ENCODE measurements at places on chromosomes 7 and 10. TPM values are rescaled to one million over a fixed set of nuclear protein-coding genes. Genes with fewer than 3 reads are reported as not detected.

DNA sequence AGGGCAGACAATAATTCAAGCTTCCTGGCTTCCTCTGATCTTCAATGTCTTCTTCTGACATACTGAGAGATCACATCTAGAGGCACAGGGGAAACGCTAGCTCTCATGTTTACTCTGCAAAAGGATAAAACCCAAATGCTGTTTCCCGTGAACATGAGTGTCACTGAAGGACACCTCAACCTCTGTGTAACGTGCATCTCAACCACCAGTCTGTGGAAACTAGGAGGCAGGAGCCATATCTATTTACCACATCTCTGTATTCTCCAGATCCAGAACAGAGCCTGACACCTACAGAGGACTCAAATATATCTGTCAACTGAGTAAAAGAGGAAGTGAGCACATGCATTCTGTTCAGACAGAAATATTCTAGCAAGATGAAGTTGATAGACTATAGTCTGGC, 140.3 kb upstream of the TARP start:
- DNase-seq, result no peak

GRCh38 chr10:26412932-26413331, 25.2 kb upstream of the APBB1IP start:
- DNase-seq, result no peak

GRCh38 chr7:3493499-3493898, 192.4 kb downstream of the SDK1 start:
- peak; percentile 61 for DNase-seq

DNA sequence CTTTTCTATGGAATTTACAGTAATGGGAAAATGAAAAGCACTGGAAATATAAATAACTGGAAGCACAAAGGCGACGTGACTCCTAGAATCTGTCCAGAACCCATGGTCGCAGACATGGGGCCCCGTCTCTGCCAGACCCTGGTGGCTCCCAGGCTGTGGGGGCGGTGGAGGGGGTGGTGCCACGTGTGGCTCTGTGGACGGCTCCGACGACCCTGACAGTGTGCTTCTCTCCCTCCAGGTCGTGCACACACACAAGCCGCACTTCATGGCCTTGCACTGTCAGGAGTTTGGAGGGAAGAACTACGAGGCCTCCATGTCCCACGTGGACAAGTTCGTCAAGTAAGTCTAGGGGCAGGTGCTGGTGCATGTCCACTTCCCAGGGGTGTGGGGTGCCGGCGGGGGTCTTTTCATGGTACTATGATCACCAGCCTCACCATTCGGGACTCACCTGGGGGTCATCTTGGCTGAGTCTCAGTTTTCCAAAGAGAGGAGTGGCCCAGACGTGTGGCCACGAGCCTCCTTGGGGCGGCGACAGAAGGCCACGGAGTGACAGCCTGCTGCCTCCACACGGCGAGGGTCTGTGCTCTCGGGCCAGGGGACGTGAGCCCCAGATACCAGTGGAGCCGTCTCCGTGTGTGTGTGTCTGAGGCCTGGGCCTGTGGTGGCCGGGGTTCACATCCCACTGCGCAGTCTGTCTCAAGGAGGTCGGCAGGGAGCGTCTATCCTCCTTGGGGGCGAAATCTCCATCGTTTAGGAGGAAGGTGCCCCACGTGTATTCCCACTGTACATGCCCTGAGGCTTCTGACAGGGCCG, 108.2 kb downstream of the INPP5A start:
- DNase-seq, result no peak

DNA sequence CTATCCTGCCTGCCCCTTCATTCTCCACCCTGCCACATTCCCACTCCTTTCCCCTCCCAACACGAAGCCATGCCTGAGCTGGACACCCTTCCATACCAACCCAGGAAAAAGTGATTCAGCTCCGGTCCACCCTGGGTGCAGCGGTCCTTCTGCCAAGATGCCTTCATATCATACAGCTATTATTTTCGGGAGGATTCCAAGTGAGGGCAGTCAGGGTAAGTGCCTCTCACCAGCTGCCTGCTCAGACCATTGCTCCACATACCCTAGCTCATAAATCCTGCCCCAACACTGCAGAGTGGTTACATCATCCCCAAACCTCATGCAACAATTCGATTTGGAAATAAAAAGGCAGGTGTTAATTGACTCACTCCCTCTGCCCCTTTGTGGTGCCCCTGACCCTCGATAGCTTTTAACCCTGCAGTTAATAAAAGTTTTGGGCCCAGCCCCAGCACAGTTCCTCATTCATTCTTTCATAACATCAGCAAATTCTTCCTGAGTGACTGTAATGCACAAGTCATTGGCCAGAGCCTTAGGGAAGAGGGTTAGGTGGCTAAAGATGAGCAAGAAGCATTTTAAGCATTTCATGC, 42.6 kb downstream of the ZNF503 start:
- peak; percentile 82 for DNase-seq

DNA sequence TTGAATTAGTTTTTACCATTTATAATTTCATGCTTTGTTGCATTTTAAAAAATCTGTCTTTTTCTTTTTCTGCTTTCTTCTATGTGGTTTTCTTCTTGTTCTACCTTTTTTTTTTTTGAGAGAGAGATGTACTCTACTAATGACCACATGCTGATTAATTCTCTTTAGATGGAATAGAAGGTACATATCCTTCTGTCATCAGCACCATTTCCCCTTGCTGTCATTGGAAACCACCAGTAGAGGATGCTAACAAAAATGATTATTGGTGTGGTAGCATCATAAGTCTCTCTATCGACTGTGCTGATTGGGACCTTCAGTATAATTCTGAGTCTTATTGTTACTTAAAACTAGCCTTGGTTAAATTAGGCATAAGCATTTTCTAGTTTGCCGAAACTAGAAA, 3.6 kb downstream of the ZEB1 start:
- peak; percentile 37 for DNase-seq

The HOXA9 gene
- 0.11 TPM for polyA plus RNA-seq
